ENCODE measurements at places on chromosomes 16 and 17.

DNA sequence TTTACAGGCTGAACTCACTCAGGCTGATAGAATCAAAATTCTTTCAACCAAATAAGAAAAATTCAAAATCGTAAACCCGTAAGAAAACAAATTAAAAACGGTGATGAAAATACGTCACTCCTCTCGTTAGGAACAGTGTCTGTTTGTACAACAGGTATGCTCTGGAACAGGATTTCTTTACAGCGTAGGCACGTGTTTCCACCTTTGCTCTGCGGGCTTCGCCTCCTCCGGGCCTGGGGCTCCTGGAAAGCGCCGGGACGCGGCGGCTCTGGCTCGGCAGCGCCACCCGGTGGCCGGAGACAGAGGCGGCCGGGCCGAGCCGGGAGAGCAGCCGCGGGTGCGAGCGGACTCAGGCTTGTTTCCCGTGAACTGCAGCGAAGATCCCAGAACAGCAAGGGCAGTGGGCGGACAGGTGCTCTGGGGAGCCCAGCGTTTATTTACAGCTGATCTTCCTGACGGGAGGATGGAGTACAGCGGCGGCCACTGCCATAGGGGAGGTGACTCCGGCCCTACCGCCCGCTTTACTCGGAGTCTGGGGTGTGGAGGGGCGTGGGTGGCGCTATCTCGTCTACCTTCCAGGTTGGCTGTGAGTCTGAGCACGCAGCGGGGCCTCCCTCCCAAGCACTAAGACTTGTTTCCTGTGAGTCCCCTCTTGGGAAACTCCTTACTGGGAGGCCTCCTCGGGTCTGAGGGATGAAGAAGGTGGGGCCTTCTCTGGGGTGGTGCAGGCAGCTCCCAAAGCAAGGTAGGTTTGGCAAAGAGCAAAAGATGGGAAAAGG is 40.5 kb upstream of the ATP2A3 start:
- peak; percentile 93 for DNase-seq

DNA sequence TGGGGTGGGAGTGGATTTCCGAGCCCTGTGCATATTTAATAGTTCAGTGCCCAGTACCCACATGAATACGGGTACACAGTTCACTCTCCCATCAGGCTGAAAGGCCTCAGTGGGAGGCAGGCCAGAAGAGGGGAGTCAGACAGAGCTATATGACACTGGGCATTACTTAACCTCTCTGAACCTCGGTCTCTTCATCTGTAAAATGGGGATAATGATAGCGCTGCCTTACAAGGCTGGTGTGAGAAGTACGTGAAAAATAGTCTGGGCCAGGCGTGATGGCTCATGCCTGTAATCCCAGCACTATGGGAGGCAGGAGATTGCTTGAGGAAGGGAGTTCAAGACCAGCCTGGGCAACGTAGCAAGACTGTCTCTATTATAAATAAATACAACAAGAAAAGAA is 3.6 kb downstream of the GPRC5B start:
- no peak for DNase-seq

GRCh38 chr16:87415441-87415840 is 23.3 kb downstream of the MAP1LC3B start:
- no peak for DNase-seq

DNA sequence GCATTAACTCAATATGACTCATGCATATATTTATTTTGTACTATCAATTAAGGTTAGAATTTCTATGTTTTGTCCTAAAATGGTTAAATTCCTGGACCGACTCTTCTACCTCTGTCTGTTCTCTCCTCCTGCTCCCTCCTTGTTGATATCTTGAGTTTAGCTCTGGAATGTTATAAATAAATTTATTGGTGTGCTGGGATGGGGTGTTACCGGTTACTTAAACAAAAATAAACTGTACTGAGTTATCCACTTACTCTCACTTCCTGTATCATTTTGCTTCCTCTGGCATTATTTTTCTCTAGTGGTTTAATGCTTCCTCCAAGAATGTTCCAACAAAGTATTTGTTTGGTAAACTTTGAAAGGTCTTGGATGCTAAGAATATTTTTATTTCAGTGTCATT is 120.1 kb downstream of the ABCA8 start:
- DNase-seq, result no peak

- no peak for DNase-seq
Observed at GRCh38 chr16:21075252-21075651, 75.4 kb downstream of the DNAH3 start.

DNA sequence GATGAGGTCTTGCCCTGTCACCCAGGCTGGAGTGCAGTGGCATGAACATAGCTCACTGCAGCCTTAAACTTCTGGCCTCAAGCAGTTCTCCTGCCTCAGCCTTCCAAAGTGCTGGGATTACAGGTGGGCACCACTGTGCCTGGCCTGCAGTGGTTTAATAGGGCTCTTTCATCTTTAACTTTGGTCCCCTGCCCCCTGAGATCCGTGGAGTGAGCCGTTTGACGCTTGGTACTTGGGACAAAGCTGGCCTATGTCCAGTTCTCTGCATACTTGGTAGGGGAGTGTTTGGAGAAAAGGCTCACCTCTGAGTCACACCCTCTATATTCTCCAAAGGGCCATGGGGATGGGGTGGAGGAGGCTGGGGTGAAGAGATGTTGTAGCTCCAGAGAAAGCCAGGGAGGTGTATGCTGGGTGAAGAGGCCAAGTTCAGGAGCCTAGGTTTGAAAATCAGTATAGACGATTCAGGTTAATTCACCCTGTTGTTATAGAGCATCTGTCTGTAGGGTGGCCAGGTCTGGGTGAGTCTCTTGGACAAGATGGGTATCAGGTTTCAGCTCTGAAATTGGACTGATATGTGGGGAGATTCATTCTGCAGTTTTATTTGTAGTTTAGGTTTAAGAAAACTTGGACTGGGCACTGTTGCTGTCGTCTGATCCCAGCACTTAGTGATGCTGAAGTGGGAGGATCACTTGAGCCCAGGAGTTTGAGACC is 17.6 kb downstream of the ABCC1 start:
- DNase-seq, result no peak

GRCh38 chr16:29775742-29776408 is 2.2 kb upstream of the ZG16 start:
- no peak for DNase-seq

GRCh38 chr16:86198206-86199118 is 299.5 kb downstream of the IRF8 start:
- DNase-seq, result no peak

GRCh38 chr16:3095869-3096268 is 3.2 kb downstream of the ZSCAN10 start:
- peak; percentile 90 for DNase-seq

GRCh38 chr17:38746004-38746848 is 1.9 kb downstream of the PCGF2 start:
- no peak for DNase-seq

DNA sequence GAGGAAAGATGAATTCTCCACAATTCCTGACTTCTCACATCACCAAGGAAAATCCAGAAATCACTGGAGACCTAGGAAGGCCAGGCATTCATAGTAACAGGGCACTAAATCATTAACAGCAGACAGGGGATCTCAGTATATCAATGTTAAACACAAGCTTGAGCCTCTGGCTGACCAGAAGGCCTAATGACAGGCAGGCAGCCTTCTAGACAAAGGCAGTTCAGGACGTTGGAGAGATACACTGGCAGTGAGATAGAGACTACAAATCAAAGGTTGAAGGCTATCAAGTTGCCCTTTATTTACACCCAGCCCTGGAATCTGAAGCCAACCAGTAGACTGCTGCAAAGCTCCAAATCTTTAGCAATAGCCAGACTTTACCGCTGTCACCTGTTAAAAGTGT is 422.8 kb upstream of the CCL2 start:
- DNase-seq, result no peak

GRCh38 chr16:19621445-19621844 is 65.9 kb downstream of the VPS35L start:
- no peak for DNase-seq
